ENCODE measurements at places on chromosomes 12 and 14. TPM values are rescaled to one million over a fixed set of nuclear protein-coding genes. Genes with fewer than 3 reads are reported as not detected.

Gene CLEC4D
- 1.2 TPM for total RNA-seq

- DNase-seq, result no peak
Observed at GRCh38 chr12:57234571-57235016, 5.1 kb downstream of the SHMT2 start.

GRCh38 chr12:127393465-127393864 lies 873.5 kb upstream of the TMEM132C start:
- DNase-seq, result no peak

Gene OTUB2
- total RNA-seq, result 1.9 TPM

All from umbilical cord (tissue), 2 donors.